Fibroblast of lung (primary cell): ENCODE measurements at places on chromosomes 1 and 21. TPM values are rescaled to one million over a fixed set of nuclear protein-coding genes. Genes with fewer than 3 reads are reported as not detected.

PSMA5 gene
- 39.0 and 41.0 TPM in 2 replicates for total RNA-seq

CD2 gene
- not detected in 2 replicates for total RNA-seq

- no peak overlapping the region for H3K4me3 ChIP-seq
- DNase-seq, result peak; percentile 19
- H3K27ac ChIP-seq, result no peak overlapping the region
- H3K4me1 ChIP-seq, result no peaks in the 10 kb centered on the region
Observed at GRCh38 chr1:179599623-179600249, 8.1 kb downstream of the TDRD5 start.

DNA sequence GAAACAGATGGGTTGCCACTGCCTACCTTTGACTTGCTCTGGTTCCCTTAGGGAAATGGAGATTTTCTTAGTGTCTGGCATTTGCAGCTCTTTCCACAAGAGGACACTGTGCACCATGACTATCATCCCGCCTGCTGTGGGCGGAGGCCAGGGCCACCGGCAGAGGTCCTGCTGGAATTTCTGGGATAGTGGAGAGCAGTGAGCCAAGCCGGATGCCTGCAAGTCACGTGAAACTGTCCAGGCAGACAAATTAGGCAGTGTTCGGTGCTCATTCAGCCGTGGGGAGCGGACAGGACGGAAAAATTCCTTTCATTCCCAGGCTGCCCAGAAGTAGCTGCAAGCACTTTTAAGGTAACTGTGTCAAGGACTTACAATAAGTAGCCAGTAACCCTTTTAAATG, 43.4 kb downstream of the IGSF5 start:
- no peaks in the 10 kb centered on the region for H3K4me1 ChIP-seq
- H3K27ac ChIP-seq, result no peak overlapping the region
- H3K27me3 ChIP-seq, result no peaks in the 10 kb centered on the region
- no peak overlapping the region for H3K4me3 ChIP-seq
- H3K36me3 ChIP-seq, result no peaks in the 10 kb centered on the region
- DNase-seq, result peak; percentile 94

DNA sequence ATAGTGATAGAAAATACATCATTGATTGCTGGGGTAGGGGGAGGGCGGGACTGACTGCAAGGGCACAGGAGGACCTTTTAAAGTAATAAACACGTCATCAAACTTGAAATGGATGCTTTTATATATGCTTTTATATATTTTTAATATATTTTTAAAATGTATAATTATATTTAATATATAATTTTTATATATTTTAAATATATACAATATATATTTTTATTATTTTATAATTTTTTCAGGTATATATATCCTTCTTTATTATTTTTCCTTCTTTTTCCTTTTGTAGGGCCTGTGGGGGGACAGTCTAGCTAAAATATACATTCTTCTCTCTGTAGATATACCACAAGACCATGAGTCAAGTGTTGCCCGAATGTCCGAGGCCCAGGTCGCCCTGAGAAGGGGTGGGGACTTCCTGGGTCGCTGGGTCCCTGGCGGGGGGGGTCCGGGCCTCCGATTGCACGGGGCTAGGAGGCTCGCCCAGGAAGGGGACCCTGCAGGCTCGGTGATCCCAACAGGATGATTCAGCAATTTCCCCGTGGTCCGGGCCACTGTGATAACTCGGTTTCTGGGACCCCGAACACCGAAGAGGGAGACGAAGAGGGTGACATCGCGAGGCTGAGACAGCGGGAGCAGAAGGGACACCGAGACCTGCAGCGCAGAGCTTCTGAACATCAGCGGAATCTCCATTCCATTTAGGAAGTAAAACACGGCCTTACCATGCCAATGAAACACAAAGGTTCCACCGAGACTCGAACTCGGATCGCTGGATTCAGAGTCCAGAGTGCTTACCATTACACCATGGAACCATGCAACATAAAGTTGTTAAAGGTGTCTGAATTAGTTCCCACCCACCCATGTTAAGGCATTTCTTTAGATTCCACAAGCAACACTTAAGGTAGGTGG, 112.5 kb upstream of the NBPF11 start:
- no peaks in the 10 kb centered on the region for H3K36me3 ChIP-seq
- peak overlapping the region; percentile 75 for H3K4me3 ChIP-seq
- H3K4me1 ChIP-seq, result peaks cover 2% of the 10 kb centered on the region

GRCh38 chr1:2465371-2466269, 10.5 kb upstream of the PLCH2 start:
- no peaks in the 10 kb centered on the region for H3K4me1 ChIP-seq
- no peak overlapping the region for H3K27ac ChIP-seq
- no peaks in the 10 kb centered on the region for H3K36me3 ChIP-seq

DNA sequence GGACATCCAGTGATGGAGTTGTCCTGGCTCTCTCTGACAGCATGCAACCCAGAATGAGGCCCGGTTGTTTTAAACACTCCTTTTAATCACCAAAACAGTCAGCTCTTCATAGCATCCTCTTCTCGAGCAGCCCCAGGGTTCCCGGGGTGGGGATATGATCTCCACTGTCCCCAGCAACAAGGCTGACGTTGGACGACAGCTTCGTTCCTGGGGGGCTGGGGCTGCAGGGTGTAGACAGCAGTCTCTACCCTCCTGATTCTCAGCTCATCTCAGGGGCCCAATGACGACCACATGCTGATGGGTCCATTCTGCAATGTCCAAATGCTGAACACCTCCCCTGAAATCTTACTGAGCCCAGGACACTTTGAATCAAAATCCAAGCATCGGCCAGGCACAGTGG, 27.0 kb downstream of the TRIM11 start:
- no peak overlapping the region for H3K27ac ChIP-seq
- DNase-seq, result no peak
- no peaks in the 10 kb centered on the region for H3K27me3 ChIP-seq
- H3K36me3 ChIP-seq, result no peaks in the 10 kb centered on the region
- no peak overlapping the region for H3K4me3 ChIP-seq

GRCh38 chr1:165855010-165855838, 27.8 kb downstream of the UCK2 start:
- H3K36me3 ChIP-seq, result no peaks in the 10 kb centered on the region
- H3K4me1 ChIP-seq, result peaks cover 23% of the 10 kb centered on the region
- no peak overlapping the region for H3K27ac ChIP-seq
- DNase-seq, result no peak

DNA sequence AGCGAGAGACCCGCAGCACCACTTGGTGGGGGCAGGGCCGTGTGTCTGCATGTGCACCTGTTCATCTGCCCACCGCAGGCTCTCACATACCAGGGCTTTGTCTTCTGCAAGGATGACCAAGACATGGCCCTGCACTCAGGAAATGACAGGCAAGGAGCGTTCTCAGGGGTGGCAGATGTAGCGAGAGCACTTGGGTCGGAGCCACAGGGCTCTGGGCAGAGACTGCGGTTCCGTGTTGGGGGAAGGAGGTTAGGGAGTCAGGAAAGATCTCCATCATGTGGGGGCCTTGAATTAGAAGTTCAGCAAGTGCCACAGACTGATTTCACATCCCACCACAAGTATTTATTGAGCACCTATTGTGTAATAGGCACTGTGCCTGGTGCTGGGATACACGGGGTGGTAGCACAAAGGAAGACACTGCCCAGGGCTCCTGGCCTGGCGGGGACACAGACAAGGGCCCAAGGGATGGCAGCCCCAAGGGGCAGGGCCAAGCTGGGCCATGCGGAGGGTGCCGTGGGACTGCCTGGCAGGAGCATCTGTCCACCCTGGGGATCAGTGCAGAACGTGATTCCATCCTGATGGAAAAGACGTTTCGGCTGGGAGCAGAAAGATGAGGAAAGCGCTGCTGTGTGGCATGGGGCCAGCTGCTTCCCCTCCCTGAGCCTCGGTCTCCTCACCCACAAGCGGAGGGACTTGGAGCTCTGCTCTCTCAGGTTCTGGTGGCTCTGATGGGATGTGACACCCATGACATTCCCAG, 11.4 kb upstream of the SPSB1 start:
- H3K27me3 ChIP-seq, result no peaks in the 10 kb centered on the region
- H3K27ac ChIP-seq, result peak overlapping the region; percentile 91
- peak; percentile 53 for DNase-seq

GRCh38 chr1:8604041-8604945, 213.1 kb downstream of the RERE start:
- no peaks in the 10 kb centered on the region for H3K36me3 ChIP-seq
- H3K4me1 ChIP-seq, result no peaks in the 10 kb centered on the region
- no peak for DNase-seq
- no peak overlapping the region for H3K4me3 ChIP-seq
